Endothelial cell of umbilical vein (primary cell): ENCODE measurements at places on chromosomes 7 and 10. TPM values are rescaled to one million over a fixed set of nuclear protein-coding genes. Genes with fewer than 3 reads are reported as not detected.
A peak's percentile ranks its signal among the peaks of the same experiment; 100 is the strongest.

- DNase-seq: peak; percentile 38
- H3K4me1 ChIP-seq: no peaks in the 10 kb centered on the region
- H3K36me3 ChIP-seq: no peaks in the 10 kb centered on the region
- no peak overlapping the region for H3K4me3 ChIP-seq
- no peak overlapping the region for H3K27ac ChIP-seq
Measured at GRCh38 chr7:121126801-121127534, 138.5 kb downstream of the CPED1 start.

GRCh38 chr10:43671659-43672531, 23.2 kb upstream of the ZNF32 start:
- no peak overlapping the region for H3K4me3 ChIP-seq
- H3K27me3 ChIP-seq: peaks cover 12% of the 10 kb centered on the region
- peak; percentile 69 for DNase-seq
- no peak overlapping the region for H3K27ac ChIP-seq

DNA sequence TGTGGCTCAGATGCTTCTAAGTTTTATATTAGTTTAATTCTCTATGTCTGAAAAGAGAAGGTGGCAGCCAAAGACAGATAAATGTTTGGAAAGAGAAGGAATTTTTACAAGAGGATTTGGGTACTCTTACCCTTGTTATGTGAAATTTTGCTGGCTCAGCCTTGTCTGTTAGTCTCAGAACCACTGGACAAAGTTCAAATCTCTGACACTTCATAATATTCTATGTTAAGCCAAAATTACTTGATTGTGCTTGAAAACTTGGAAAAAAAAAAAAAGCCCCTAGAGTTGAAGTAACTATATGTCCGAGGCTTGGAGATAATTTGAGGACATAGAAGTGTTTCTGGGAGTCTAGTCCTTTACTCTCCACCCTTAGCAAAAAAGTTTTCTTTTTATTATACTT, 1079.3 kb upstream of the LRRTM3 start:
- DNase-seq: no peak
- no peak overlapping the region for H3K4me3 ChIP-seq
- H3K27me3 ChIP-seq: no peaks in the 10 kb centered on the region
- H3K4me1 ChIP-seq: no peaks in the 10 kb centered on the region

DNA sequence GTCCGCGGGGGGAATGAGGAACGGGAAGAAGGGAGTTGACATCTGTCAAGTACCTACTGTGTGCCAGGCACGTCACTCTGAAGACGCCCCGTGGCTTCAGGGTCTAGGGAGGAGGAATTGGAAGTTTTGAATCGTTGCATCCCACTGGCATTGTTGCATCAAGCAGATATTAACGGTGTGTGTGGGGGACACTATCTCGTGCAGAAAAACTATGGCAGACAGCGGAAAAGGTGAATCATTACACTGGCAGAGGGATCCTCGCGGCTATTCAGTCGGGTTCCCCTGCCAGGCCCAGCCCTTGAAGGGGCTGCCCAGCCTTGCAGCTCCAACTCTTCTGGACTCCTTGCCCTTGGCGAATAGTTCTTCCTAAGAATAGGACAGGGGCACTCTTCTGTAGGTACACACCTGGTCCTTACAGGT, 1.0 kb upstream of the KIAA1549 start:
- H3K36me3 ChIP-seq: no peaks in the 10 kb centered on the region
- H3K27ac ChIP-seq: no peak overlapping the region
- H3K4me1 ChIP-seq: peaks cover 24% of the 10 kb centered on the region
- H3K4me3 ChIP-seq: peak overlapping the region; percentile 59
- DNase-seq: no peak

Gene FGFR2
- 0.06 TPM in 1 of 2 replicates, not detected in the other for polyA plus RNA-seq

Gene PKD2L1
- polyA plus RNA-seq: not detected in 2 replicates

DNA sequence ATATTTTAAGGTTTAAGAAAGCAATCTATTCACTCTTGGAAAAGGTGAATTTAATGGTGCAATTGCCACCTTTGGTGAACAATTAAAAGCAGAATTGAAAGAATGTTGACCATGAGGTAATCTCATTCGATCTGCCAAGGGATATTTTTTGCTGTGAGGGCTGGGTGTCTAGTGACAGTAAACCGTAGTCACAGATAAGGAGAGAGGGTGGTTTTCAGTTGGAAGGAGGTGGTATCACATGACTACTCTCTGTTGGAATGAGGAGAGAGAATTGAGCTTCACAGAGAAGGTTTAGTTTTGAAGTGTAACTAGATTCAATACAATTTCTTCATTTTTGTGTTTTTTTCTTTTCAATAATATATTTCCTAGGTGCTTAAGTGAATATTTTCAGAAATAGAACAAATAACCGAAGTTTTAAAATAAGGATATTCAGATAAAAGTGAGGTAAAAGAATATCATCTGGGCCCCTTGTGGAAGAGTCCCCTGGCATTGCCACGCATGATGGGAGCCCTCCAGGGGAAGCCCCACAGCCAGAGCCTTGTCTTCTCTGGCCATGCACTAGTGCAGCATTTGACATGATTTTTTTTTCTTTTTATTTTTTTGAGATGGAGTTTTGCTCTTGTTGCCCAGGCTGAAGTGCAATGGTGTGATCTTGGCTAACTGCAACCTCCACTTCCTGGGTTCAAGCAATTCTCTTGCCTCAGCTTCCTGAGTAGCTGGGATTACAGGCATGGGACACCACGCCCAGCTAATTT, 73.4 kb downstream of the GPR141 start:
- H3K4me3 ChIP-seq: no peak overlapping the region
- no peaks in the 10 kb centered on the region for H3K36me3 ChIP-seq
- no peak overlapping the region for H3K27ac ChIP-seq

Gene HMX3
- polyA plus RNA-seq: not detected in 2 replicates

DNA sequence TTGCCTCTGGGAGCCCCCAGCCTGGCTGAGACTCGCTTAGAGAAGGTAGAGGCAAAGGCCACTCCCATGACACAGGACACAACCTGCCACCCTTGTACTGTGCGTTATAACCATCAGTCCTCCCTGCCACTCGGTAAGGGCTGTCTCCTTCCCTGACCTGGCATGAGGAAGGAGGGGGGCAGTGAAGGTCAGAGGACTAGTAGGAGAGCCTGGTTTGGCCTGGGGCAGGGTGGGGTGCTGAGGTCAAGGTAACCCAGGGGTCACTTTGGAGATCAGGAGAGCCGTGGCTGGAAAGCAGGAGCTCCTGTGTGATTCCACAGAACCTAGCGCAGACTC, 6.9 kb upstream of the TNRC18 start:
- no peak overlapping the region for H3K27ac ChIP-seq
- no peaks in the 10 kb centered on the region for H3K27me3 ChIP-seq
- no peaks in the 10 kb centered on the region for H3K36me3 ChIP-seq
- no peak overlapping the region for H3K4me3 ChIP-seq

- H3K27me3 ChIP-seq: peaks cover 2% of the 10 kb centered on the region
- no peak for DNase-seq
- H3K4me1 ChIP-seq: no peaks in the 10 kb centered on the region
- H3K4me3 ChIP-seq: no peak overlapping the region
- no peaks in the 10 kb centered on the region for H3K36me3 ChIP-seq
- H3K27ac ChIP-seq: no peak overlapping the region
Measured at GRCh38 chr10:30247704-30248103, 101.4 kb downstream of the MTPAP start.

Gene DNTT
- not detected in 2 replicates for polyA plus RNA-seq

Gene BRAF
- 6.4 and 6.6 TPM in 2 replicates for polyA plus RNA-seq

- H3K4me3 ChIP-seq: no peak overlapping the region
- no peaks in the 10 kb centered on the region for H3K27me3 ChIP-seq
- peak; percentile 62 for DNase-seq
Measured at GRCh38 chr10:9331583-9332008, 1277.1 kb downstream of the GATA3 start.

- DNase-seq: no peak
- no peak overlapping the region for H3K27ac ChIP-seq
- H3K4me1 ChIP-seq: no peaks in the 10 kb centered on the region
Measured at GRCh38 chr7:85737426-85737825, 550.6 kb upstream of the SEMA3D start.

DNA sequence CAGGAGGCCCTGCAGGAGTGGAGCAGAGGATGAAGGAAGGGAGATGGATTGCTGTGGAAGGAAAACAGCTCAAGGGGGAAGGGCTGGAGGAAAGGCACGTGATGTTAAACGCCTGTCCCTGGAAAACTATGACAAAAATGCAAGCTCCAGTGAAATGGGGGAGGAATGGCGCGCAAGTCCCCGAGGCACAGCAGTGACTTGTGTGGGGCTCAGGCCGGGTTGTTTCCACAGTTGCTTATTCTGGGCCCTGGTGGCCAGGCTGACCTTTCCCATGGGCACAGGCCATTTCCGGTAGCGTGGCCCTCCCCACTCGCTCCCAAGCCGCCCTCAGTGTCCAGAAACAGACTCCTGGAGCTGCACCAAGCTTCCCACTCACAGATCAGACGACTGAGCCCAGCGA, 68.1 kb upstream of the PDGFA start:
- H3K4me3 ChIP-seq: no peak overlapping the region
- no peak for DNase-seq
- no peak overlapping the region for H3K27ac ChIP-seq
- H3K36me3 ChIP-seq: no peaks in the 10 kb centered on the region
- H3K27me3 ChIP-seq: no peaks in the 10 kb centered on the region
- H3K4me1 ChIP-seq: no peaks in the 10 kb centered on the region

Gene TBC1D12
- polyA plus RNA-seq: 2.9 and 3.2 TPM in 2 replicates

DNA sequence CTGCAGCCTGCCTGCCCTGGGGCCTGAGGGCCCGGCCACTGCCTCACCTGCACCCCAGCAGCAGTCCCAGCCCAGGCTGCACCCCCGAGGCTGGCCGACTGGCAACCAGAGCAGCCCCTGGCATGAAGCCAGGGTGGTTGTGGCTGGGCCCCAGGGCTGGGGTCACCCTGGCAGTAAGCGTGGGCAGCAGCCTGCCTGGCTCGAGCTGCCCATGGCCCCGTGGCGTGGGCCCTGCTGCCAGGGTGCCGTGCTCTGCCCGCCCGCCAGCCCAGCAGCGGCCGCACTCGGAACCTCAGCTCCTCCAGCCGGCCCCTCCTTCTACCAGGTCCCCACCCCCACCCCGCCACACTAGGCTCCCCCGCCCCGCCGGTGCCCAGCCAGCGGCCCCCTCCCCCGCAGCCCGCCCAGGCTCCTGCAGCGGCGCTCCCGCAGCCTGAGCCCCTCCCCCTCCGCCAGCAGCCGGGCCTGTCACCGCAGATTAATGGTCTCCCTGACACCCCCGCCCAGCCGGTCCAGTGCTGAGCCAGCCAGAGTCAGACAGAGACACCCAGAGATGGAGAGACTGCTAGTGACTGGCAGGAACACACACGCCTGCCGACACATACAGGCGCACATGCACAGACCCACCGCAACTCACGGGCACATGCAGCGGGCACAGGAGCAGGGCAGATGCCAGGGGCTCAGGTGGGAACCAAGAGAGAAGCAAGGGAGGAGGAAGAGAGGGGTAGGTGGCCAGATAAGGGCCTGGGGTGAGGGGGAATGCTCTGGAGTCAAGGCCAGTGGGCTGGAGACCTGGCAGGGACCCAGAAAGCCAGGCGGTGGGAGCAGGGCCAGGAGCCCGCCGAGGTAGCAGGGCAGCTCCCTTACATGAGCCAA, 22.4 kb downstream of the KCNH2 start:
- H3K36me3 ChIP-seq: no peaks in the 10 kb centered on the region
- no peaks in the 10 kb centered on the region for H3K4me1 ChIP-seq
- DNase-seq: no peak

DNA sequence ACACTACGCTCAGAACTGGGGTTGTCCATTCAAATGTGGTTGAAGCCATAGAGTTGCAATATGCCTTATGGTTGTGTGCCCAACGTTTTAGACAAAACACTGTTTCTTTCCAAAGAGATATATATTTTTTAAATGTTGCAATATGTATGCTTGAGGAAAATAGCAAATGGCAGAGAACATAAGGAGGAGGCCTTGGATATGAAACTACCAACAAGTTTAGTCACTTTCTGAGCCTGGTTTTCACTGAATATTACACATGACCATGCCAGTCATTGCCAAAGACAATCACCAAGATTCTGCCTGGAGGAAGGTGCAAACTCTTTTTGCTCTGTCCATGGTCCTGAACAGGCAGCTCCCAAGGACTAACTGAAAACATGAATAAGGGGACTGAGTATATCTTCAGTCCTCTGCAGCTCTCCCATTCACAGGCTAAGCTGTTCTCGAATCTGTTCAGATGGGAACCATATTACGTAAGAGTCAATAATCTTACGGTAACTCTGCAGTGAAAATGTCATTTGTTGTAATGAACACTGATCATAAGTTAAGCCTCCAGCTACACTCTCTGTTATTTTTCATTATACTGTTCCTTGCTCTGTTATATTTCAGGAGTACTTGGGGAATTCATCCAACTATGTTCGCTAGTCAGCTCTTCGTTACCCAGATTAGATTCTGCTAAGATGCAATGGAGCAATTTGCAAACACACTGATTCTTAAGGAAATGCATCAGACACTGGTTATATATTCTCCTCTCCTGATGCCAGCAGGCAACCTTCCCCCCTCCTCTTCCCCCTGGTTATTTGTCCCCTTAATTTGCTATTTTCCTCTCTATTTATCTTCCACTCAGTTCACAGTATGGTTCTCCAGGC, 90.7 kb upstream of the C1QL3 start:
- H3K27me3 ChIP-seq: no peaks in the 10 kb centered on the region
- H3K36me3 ChIP-seq: no peaks in the 10 kb centered on the region
- peak; percentile 35 for DNase-seq
- H3K4me1 ChIP-seq: no peaks in the 10 kb centered on the region

DNA sequence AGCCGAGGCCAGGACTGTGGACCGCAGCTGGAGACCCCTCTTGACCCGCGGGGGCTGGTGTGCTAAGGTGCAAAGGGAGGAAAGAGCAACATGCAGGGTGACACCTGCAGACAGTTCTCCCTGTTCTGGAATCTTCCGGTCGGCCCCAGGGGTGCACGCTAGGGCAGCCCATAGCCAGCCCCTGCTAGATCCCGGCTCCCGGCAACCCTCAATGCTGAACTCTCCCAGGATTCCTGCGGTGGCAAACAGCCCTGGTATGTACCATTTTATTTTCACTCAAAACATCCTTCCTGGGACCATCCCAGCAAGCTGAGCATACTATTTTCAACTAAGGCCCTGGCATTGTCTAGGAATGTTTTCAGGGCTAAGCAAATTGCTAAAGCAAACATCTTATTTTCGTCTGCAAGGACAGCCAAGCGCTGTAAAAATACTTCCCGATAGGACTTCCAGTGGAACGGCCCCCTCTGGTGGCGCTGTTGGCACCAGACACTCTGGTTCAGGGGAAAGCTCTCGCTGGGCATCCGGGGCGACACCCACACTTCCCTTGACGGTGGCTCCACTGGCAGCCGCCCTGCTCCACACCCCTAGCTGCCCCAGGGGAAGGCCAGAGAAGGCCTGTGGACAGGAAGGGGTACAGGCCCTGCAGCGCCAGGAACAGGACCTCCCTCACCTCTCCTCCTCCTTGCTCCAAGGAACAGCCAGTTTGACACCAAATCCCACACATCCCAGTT, 99.4 kb downstream of the CTBP2 start:
- peak; percentile 80 for DNase-seq
- peaks cover 2% of the 10 kb centered on the region for H3K36me3 ChIP-seq
- H3K4me1 ChIP-seq: peaks cover 57% of the 10 kb centered on the region
- peak overlapping the region; percentile 44 for H3K27ac ChIP-seq
